Chondrocyte (in vitro differentiated cells): ENCODE measurements at places on chromosomes 7 and 10. TPM values are rescaled to one million over a fixed set of nuclear protein-coding genes. Genes with fewer than 3 reads are reported as not detected.

DNA sequence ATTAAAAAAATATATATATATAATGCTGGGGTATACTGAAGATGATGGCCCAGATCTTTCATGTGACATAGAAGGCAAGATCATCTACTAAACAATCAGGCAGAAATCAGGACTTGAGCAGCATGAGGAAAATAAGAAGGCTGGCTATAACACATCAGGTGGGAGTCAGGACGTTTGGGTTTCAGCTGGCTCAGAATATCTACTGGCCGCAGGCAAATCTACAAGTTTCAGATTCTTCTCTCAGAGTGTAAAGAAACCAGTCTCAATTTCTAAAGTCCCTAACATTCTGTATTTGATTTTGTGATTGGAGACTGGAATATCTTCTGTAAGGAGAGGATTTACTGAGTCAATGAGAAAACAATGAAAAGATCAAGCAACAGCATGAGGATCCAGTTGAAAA is 37.7 kb upstream of the FAM3C start:
- no peak overlapping the region for H3K4me3 ChIP-seq
- H3K36me3 ChIP-seq, result no peaks in the 10 kb centered on the region
- H3K27ac ChIP-seq, result no peak overlapping the region
- no peaks in the 10 kb centered on the region for H3K27me3 ChIP-seq
- H3K4me1 ChIP-seq, result peaks cover 14% of the 10 kb centered on the region

DNA sequence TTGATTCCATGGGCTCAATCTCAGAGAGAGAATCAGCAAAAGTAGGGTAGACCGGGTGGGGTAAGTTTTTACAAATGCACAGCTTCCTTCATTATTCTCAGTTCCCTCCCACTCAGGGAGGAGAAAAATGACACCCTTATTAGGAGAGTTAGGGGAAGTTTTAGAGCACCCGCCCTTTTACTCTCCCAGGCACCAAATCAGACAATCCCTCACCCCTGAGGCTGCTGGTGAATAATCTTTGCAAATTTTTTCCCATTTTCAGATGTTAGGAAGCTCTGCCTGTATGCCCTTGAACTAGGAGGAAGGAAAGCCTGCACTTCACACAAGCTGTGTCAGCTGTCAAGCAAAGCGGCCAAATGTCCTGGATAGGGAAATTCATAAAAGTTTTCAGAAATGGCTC is 834.9 kb downstream of the GRID1 start:
- no peak for DNase-seq
- H3K4me1 ChIP-seq, result no peaks in the 10 kb centered on the region
- H3K27me3 ChIP-seq, result peaks cover 6% of the 10 kb centered on the region
- H3K36me3 ChIP-seq, result peaks cover 3% of the 10 kb centered on the region
- no peak overlapping the region for H3K27ac ChIP-seq

DNA sequence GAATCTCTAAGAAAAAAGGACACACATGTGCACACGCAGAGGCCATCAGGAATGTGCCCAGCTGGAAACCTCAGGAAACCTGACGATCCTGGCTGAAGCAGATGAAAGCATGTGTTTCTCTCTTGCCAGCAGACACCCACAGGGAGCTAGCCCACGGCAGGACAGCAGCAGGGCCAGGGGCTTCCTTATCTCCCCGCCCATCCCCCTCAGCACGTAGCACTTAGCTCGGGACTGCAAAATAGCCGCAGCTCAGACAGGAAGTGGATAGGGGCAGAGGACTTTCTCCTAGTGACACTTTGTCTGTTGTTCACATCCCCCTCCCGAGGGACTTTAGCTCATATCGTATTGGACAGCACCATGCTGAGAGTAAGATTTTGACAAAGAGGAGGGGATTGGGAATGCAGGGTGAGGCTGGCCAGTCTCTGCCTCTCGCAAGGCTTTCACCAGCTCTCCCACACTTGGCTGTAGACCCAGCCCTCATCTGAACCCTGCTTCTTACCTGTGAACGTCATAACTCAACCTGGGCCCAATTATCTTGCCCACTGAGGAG is 63.8 kb downstream of the MKI67 start:
- H3K36me3 ChIP-seq, result peaks cover 11% of the 10 kb centered on the region
- peaks cover 55% of the 10 kb centered on the region for H3K4me1 ChIP-seq
- H3K27ac ChIP-seq, result peak overlapping the region; percentile 47
- H3K27me3 ChIP-seq, result no peaks in the 10 kb centered on the region

DNA sequence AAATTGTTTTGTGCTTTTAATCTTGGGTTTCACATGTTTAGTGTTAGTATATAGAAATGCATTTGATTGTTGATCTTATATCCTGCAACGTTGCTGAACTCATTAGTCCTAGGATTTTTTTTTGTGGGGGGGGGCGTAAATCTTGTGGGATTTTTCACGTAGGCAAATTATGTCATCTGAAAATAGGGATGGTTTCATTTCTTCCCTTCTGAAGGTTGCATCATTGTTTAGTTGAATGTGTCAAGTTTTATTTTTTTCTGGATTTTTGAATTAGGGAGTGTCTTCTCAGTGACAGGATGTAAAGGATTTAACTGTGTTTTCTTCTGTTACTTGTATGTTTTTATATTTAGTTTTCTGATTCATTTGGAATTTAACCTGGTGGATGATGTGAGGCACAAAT is 26.7 kb downstream of the MKLN1 start:
- H3K4me1 ChIP-seq, result peaks cover 56% of the 10 kb centered on the region
- H3K27ac ChIP-seq, result peak overlapping the region; percentile 9
- no peak overlapping the region for H3K4me3 ChIP-seq
- no peaks in the 10 kb centered on the region for H3K36me3 ChIP-seq
- H3K27me3 ChIP-seq, result no peaks in the 10 kb centered on the region

FOXP2 gene
- total RNA-seq, result 12.1 to 23.1 TPM (median 12.8 TPM) in 3 replicates

DNA sequence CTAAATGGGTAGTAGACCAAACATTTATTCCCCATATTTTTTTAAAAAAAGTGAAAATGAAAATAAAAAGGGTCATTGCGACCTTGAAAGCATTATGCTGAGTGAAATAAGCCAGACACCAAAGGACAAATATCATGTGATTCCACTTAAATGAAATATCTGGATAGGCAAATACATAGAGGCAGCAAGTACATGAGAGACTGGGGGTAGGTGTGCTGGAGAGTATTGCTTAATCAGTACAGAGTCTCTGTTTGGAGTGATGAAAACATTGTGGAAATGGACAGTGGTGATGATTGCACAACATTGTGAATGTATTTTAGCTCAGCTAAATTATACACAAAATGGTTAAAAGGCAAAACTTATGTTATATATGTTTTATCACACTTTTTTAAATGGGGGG is 169.4 kb downstream of the AKR1D1 start:
- no peaks in the 10 kb centered on the region for H3K27me3 ChIP-seq
- no peaks in the 10 kb centered on the region for H3K36me3 ChIP-seq
- no peak for DNase-seq
- peaks cover 47% of the 10 kb centered on the region for H3K4me1 ChIP-seq
- H3K27ac ChIP-seq, result peak overlapping the region; percentile 1

FANK1 gene
- total RNA-seq, result 2.5 to 5.1 TPM (median 3.3 TPM) in 3 replicates

- DNase-seq, result no peak
- H3K4me3 ChIP-seq, result no peak overlapping the region
- no peaks in the 10 kb centered on the region for H3K36me3 ChIP-seq
- H3K27me3 ChIP-seq, result peaks cover 1% of the 10 kb centered on the region
Observed at GRCh38 chr10:15473396-15473767, 102.3 kb upstream of the FAM171A1 start.
